ENCODE measurements at places on chromosomes 13 and 19.
A peak's percentile ranks its signal among the peaks of the same experiment; 100 is the strongest.

- peak; percentile 10 for DNase-seq
These were observed 2662.4 kb upstream of the PCDH20 start for GRCh38 chr13:64078025-64078424.

GRCh38 chr19:47266401-47266941 is 8.2 kb upstream of the INAFM1 start:
- DNase-seq: no peak

DNA sequence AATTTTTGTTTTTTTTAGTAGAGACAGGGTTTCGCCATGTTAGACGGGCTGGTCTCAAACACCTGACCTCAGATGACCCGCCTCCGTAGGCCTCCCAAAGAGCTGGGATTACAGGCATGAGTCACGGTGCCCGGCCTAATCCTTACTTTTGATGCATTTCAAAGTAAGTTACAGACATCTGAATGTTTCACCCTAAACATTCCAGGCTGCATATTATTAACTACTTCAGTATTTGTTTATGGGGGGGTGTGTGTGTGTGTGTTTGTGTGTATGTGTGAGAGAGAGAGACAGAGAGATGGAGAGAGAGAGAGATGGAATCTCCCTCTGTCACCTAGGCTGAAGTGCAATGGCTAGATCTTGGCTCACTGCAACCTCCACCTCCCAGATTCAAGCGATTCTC is 13.1 kb downstream of the SULT2B1 start:
- DNase-seq: no peak

GRCh38 chr13:45362939-45363338 is 22.0 kb upstream of the TPT1 start:
- DNase-seq: no peak

DNA sequence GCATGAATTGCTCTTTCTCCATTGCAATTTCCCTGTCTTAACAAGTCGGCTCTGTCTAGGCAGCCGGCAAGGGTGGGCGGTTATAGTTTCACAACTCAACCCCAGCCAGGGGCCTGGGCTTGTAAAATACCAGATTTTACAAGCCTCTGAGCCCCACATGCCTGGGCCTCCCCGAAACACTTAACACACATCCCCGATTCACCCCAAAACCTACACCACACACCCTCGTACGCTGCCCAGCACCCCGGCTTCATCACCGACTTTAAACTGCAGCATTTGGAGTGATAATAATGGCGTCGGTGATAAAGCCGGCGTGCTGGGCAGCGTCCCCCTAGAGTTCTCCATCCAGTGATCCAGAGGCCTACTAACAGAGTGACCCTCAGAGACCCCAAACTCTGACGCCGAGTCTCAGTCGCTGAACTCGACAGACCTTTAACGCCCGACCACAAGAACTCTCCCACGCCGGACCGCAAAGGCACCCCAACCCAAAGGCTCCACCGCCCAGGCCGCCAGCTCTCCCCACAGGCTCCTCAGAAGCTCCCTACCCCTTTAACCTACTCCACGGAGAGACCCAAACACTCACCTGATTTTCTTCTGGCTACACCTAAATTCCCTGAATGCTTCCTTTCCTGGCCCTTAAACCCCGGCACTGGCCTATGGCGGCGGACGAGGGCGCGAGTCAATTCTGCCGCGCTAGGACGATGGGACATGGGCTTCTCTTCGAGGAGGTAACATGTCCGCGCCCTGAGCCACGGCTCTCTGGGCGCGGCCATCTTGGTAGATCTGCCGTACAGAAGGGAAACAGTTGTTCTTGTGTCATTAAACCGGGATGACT is at the start of gene ZNF649:
TSS of gene ZNF649 (minus strand) at position 687 of the 835 bp plus-strand sequence. CDS start 4,910 bp downstream, outside the sequence.
- peak; percentile 88 for DNase-seq

GRCh38 chr13:34816245-34816884 is 125.7 kb upstream of the NBEA start:
- no peak for DNase-seq

- peak; percentile 5 for DNase-seq
These were observed 32.2 kb upstream of the TM9SF2 start for GRCh38 chr13:99469041-99469440.

DNA sequence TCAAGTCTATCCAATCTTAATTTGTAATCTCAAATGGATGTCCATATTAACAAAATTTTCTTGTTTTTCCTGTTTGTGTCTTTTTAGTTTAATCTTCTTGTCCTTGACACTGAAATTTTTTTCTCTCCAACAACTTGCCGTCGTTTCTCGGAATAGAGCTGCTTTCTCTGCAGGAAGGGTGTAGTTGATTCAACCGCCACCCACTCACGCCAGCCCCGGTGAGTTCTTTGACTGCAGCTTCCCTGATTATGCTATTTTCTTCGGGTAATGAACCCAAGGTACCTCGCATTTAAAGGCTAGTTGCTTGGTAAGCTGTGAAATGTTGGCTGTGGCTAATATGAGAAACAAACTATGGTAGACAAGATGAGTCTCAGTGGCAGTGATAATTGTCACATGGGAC is 72.2 kb downstream of the DPRX start:
- DNase-seq: no peak

- no peak for DNase-seq
These were observed 829 bp upstream of the ATCAY start for GRCh38 chr19:3879656-3880055.

DNA sequence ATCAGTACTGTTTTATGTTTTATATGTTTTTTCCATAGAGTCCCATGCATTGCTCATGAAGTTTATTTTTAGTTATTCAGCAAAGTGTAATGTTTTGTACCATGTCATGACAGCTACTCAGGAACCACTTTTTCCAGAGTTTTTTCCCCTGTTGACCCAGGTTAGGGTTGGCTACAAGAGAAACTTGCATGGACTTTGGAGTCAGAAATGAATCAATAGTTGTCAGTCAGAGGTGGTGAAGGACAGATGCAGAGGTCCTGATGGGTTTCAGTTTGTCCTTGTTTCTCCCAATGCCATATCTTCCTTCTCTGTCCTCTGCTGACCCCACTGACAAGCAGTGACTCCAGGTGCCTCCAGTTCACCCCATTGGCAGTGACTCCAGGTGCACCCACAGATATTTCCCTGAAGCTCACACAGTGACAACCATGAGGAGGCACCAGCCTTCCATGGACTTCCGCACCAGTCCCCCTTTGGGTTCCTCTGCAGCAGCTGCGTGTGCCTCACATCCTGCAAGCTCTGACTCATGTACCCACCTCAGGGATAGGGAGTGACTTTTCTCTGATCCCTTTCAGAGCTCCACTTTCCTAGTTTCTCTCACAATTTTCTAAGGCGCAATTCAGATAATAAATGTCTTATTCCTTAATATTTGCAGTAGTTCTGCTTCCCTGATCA is 92.1 kb downstream of the AKAP11 start:
- no peak for DNase-seq

DNA sequence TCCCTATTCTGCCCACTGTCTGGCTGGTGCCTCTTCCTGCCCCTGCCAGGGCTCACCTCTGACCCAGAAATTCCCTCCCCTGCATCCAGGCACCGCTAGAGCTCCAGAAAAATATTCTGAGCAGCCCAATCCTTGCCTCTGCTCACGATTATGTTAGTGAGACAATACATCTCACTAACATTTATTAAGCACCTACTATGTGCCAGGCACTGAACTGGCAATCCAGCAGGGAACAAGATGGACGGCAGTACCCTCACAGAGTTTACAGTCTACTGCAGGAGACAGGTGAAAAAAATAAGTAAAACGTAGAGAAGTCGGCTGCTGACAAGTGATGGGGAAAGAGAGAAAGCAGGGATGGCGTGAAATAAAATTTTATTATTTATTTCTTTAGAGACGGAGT is 5.5 kb downstream of the TINCR start:
- no peak for DNase-seq

- DNase-seq: no peak
These were observed 17.3 kb upstream of the RELB start for GRCh38 chr19:44984005-44984404.

GRCh38 chr13:65932587-65933239 is 1297.4 kb downstream of the PCDH9 start:
- DNase-seq: no peak

DNA sequence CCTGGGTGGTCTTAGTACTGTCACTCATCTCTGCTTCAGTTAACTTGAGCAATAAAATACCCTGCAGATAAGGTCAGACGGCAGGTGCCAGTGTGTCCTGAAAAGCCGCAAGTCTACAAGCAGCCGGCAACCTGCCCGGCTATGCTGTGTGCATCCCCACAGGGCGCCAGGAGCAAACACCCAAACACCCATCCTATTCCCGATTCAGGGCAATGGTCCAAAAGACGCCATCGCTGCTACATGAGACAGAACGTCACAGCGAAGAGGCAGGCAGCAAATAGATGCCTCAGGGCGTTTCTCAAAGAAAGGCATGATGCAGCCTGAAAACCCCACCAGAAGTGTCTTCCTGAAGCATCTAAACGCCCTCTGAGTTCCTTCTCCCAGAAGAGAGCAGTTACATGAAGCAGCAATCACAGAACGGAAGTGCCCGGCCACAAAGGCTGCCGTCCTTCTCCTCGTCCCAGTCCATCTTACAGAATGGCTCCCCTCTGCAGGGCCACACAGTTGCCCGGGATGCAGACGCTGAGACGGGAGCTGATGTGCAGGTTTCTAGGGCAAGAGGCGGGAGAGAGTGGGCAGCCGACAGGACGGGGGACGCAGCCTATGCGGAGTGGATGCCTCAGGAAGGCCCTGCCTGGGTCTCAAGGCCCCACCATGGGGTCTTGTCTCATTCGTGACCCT is 35.1 kb downstream of the RASA3 start:
- DNase-seq: no peak

DNA sequence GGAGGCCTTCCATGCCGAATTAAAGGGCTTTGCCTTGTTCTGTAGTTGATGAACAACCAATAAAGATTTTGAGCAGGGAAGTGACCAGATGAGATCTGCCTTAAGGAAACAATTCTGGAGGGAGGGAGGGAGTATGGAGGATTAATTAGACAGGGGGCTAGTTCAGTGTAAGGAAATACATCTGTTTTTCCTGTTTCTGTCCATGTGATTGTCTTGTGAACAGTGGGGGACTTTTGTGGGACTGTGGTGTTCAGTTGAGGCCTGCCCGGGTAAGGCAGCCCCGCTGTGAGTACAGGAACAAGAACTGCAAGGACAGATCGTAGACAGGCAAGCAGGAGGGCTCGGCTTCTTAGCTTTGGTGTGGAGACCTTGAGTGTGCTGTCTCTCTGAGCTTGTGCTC is 59.0 kb downstream of the DGKH start:
- no peak for DNase-seq

DNA sequence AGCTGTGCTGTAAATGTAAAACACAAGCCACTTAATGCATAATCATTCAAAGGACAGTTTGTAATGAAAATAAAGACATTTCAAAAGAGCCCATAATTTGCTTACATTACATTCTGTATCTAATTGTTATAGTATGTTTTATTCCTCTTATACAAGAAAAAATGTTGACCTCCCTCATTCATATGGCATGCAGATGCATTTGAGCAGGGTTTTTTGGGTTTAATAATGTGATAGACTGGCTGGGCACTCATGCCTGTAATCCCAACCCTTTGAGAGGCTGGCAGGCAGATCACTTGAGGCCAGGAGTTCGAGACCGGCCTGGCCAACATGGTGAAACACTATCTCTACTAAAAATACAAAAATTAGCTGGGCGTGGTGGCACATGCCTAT is 11.6 kb upstream of the ARL11 start:
- no peak for DNase-seq

DNA sequence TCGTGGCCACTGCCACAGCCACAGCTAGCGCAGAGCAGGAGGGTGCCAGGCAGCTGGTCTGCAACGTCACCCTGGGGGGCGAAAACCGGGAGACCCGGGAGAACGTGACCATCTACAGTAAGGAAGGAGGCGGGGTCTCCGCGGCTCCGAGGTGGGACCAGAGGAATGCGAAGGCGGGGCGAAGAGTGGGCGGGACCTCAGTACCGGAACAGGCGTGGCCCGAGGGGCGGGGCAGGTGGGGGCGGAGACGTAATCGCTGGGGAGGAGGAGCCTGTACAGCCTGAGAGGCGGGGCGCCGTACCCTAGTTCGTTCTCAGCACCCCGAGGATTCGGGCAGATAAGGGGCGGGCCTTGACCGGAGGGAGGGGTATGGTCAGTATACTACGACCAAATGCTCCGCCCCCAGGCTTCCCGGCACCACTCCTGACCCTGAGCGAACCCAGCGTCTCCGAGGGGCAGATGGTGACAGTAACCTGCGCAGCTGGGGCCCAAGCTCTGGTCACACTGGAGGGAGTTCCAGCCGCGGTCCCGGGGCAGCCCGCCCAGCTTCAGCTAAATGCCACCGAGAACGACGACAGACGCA is 2.5 kb downstream of the ICAM5 start:
- no peak for DNase-seq

DNA sequence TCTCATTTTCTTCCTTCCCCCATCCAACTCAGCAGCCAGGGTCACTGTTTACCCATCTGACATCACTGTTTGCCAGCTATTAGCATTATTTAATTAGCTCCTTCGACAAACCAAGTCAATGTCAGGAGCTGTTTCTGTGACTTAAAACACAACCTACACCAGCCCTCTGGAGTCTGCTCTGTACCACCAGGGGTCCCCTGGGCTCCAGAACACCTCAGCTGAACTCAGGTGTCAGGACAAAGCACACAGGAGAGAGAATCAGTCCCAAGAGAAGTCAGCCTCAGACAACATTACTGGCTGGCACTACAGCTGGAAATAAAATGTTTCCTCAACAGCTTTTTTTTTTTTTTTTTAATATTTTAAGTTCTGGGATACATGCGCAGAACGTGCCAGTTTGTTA is 45.1 kb downstream of the DCLK1 start:
- no peak for DNase-seq

DNA sequence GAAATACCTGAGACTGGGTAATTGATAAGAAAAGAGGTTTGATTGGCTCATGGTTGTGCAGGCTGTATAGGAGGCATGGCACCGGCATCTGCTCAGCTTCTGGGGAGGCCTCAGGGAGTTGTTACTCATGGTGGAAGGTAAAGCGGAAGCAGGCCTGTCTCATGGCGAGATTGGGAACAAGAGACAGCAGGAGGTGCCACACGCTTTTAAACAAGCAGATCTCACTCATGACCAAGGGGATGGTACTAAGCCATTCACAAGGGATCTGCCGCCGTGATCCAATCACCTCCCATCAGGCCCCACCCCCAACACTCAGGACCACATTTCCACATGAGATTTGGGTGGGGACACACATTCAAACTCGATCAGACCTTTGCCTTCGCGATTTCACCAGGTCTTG is 86.2 kb downstream of the ANKRD10 start:
- DNase-seq: no peak

- no peak for DNase-seq
These were observed 95.7 kb downstream of the KCTD12 start for GRCh38 chr13:76790526-76790925.
